ENCODE measurements at places on chromosomes 5 and 9.
A peak's percentile ranks its signal among the peaks of the same experiment; 100 is the strongest.

- DNase-seq: no peak
Observed at GRCh38 chr5:5770825-5771224, 348.3 kb downstream of the ICE1 start.

- DNase-seq: no peak
Observed at GRCh38 chr5:78799266-78800017, 150.9 kb upstream of the LHFPL2 start.

- no peak for DNase-seq
Observed at GRCh38 chr5:180323941-180324600, 29.1 kb downstream of the GFPT2 start.

DNA sequence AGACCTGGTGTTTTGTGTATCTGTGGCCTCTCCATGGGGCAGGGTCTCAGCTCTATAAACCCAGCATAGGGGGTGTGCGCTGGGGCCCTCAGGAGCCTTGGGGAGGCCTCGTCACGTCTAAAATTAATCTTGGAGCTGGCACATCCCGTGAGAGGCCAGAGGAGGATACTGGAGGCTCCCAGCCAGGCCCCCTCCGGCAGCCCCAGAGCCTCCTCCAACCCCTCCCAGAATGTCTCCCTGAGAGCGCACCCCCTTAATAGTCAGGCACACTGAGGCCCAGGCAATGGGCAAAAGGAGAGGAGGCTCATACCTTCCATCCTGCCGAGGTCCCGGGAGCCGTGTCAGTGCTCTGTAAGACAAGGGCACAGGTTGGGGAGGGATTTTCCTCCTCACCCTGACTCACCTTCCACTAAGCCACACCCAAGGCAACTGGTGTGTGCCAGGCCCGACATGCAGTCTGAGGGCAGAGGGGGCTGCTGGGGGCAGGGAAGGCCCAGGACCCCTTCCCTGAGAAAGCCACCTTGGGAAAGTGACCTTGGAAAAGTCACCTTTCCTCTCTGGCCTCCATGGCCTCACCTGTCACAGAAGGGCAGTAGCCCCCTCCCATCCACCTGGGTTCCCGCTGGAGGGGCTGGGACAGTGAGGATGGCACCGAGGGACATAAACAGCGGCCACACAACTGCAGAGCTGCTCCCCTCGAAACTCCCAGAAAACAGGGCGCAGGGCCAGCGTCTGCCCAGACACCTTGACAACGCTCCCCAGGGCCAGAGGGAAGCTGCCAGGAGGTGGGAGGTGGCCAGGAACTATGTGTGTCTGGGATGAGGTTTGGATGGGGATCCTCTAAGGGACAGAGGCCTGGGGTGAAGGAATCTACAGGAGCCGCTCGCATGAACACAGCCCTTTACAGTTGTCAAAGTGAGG lies 2.9 kb downstream of the AK1 start:
- DNase-seq: no peak

- peak; percentile 98 for DNase-seq
Observed at GRCh38 chr9:111961575-111961974, 65.0 kb downstream of the UGCG start.

- no peak for DNase-seq
Observed at GRCh38 chr5:137627706-137628105, 108.2 kb downstream of the KLHL3 start.

- no peak for DNase-seq
Observed at GRCh38 chr5:137624786-137625349, 111.0 kb downstream of the KLHL3 start.

DNA sequence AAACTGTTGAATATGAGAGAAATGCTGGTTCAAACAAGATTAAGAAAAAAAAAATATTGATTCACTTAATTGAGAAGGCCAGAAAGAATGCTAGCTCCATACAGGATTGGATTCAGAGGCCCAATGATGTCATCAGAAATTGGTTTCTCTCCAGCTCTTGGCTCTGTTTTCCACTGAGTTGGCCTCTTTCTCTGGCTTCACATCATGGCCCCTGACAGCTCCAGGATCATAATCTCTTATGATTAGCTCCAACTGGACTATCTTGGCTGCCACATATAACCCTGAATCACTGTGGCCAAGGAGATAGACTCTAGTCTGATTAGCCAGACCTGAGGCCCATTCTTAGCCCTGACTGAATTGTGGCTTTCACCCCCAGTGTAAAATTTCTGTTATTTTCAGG lies 244.7 kb upstream of the GRAMD2B start:
- DNase-seq: no peak

- no peak for DNase-seq
Observed at GRCh38 chr9:22373636-22374035, 73.0 kb upstream of the DMRTA1 start.

GRCh38 chr5:1220831-1221230 lies 4.3 kb upstream of the SLC6A18 start:
- no peak for DNase-seq

DNA sequence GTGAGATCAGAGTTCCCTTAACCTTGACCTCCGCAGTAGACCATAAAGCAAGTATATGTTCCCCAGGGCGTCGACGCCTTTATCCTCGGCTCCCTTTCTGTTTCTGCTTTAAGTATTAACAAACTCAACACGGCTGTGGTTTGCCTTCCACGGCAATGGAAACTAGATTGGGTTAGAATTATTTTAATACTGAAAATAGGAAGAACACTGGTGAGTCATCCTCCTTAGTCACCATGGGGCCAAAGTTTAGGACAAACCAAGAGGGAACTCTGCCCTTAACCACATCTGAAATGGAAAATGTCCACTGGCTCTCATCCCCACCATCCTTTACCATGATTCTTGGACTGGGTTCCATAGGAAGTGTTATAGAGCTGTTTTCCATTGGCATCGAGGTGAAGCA lies 386.1 kb downstream of the ACTL7B start:
- DNase-seq: no peak

GRCh38 chr5:147154809-147155208 lies 80.0 kb upstream of the STK32A start:
- no peak for DNase-seq

GRCh38 chr9:19816769-19817168 lies 27.9 kb upstream of the SLC24A2 start:
- no peak for DNase-seq

DNA sequence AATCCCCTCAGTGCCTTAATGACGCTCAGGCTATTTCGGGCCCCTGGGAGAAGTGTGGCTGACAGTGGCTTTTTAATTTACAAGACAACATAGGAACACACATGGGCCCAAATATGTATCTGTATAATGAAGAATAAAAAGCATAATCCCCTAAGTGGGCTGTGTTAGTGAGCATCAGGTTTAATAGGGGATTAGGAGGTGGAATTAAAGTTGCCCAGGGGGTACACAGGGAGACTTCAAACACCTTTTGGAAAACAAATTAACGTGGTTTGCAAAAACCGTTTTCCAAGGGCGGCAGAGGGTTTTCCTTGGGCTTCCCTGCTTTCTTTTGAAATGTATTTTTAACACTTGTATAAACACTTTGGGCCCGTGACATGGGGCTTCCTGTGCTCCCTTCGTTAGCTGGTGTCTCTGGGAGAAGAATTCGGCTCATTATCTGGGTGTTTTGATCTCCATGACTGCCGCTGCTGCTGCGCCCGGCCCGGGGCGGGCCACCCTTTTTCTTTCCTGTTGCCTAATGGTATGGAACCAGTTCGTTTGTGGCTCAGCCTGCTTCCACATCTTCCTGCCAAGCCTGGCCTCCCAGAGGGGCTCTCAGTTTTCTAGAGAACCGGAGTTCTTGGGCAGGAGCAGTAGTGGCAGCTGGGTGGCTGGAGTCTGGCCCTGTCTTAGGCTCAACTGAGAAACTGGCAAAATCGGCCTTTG lies 173.0 kb downstream of the MACROH2A1 start:
- no peak for DNase-seq

GRCh38 chr9:35845824-35846771 lies 17.1 kb downstream of the TMEM8B start:
- no peak for DNase-seq

DNA sequence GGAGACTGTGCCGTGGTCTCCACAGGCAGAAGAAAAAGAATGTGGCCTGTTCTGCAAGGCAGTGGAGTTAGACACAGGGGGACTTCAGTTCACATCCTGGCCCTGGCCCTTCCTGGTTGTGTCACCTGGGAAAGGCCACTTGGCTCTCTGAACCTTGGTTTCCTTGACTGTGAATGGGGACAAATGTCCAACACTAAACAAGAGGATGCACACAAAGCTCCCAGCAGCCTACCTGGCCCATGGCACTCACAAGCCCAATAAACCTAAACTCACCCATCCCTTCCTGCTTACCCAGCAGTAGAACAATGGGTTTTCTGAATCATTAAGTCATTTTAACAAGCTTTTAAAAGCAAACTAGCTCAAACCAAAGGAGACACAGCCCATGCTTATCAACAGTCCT lies 103.9 kb downstream of the FRMD3 start:
- no peak for DNase-seq

DNA sequence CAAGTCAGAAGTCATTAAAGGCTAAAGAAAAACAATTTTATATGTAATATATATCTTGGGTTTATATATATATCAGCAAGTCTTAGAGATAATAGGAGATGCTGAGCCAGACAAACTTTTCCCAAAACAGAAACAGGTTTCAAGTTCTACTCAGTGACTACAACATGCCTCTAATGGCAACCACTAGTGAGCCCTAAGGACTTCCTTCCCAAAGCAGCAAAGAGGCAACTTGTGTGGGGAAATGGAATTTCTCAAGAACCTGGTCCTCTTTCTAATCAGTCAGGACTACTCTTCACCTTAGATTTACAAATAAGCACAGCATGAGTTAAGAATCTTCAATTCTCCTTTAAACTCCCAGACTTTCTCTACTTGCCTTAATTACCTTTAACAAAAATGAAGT lies 17.6 kb downstream of the RNF38 start:
- DNase-seq: no peak

GRCh38 chr9:33211695-33212393 lies 28.1 kb upstream of the SPINK4 start:
- DNase-seq: no peak

Data from brain pericyte (primary cell).